ENCODE measurements at places on chromosomes 6 and 20.

- DNase-seq: no peak
Observed at GRCh38 chr6:160367798-160368547, 19.8 kb downstream of the SLC22A3 start.

DNA sequence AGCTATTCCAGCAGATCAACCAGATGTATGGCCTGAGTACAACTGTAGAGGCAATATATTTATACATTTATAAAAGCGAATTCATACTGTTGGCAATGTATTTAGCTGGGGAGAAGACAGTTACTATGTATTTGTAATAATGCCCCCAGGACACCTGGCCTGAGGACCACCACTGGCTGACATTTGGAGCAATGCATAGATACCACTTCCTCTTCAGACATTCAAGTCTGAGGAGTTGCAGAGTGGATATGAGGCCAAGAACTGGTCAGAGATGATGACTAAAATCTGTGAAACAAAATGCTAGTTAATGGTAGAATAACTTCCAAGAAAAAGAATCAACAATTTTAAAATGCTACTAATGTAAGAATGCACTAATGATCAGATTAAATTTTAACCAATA lies 462.3 kb downstream of the CDC5L start:
- DNase-seq: no peak

- DNase-seq: no peak
Observed at GRCh38 chr6:25414168-25414567, 135.0 kb downstream of the CARMIL1 start.

DNA sequence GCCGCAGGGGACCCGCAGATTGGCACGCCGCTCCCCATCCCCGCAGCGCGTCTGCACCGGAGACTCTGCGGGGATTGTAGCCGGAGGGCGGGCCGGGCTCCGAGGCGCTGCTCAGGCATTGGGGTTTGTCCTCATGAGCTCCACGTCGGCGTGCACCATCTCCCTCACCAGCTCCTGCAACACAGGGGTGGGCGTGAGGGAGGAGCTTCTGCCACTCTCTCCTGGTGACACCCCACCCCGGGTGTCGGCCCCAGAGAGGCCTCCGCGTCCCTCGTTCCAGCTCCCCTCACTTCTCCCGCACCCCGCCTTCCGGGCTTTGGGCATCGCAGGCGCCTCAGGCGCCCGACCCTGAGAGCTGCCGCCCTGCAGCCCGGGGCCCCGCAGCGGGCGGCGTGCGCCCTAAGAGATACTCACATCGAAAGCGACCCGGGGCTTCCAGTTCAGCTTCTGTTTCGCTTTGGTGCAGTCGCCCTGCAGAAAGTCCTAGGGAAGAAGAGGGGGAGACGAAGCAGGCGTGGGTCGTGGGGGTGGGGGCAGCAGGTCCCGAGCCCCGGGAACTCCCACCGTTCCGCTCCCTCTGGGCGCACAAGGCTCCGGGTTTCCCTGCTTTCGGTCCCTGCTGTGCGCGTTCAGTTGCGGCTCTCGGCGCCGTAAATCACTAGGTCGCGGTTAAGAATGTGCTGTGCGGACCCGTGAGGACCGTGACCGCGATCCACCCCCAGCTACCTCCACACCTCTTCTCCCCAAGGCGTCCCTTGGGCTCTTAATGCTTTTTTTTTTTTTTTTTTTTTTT lies 14.5 kb downstream of the FOXC1 start:
- no peak for DNase-seq

GRCh38 chr20:34980543-34981233 lies 25.0 kb downstream of the MYH7B start:
- DNase-seq: peak; percentile 80

GRCh38 chr6:159117563-159117962 lies 51.6 kb upstream of the FNDC1 start:
- no peak for DNase-seq
